NCI-H460 (cell line): ENCODE measurements at places on chromosomes 1 and 21. TPM values are rescaled to one million over a fixed set of nuclear protein-coding genes. Genes with fewer than 3 reads are reported as not detected.

- DNase-seq = peak; percentile 53
These were observed 44.2 kb downstream of the PRRX1 start for GRCh38 chr1:170707959-170708655.

CD1B gene
- not detected in 2 replicates for total RNA-seq

GRCh38 chr1:1763657-1764621, 14.3 kb downstream of the NADK start:
- DNase-seq = peak; percentile 86

DNA sequence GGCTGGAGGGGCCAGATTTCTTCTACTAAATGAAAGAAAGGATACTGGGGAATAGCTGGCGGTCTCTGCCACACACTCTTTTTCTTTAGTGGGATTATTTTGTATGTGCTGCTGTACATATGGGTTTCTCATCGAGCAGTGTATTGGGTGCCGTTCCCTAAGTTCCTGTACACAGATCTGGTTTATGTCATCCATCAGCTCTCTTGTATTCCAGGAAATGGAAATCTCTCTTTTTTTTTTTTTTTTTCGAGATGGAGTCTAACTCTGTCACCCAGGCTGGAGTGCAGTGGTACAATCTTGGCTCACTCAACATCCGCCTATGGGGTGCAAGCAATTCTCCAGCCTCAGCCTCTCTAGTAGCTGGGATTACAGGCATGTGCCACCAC, 27.0 kb upstream of the NID1 start:
- no peak for DNase-seq

GRCh38 chr1:53627031-53627430, 111.9 kb downstream of the GLIS1 start:
- DNase-seq = no peak

S100B gene
- not detected in 2 replicates for total RNA-seq

GRCh38 chr1:208565756-208566440, 321.7 kb upstream of the PLXNA2 start:
- DNase-seq = no peak

PUM1 gene
- total RNA-seq = 40.2 and 43.8 TPM in 2 replicates

CLCNKA gene
- total RNA-seq = not detected in 2 replicates

GRCh38 chr1:203569490-203570318, 56.9 kb upstream of the ATP2B4 start:
- DNase-seq = no peak

PTPN14 gene
- total RNA-seq = 58.3 and 59.1 TPM in 2 replicates

- DNase-seq = no peak
These were observed 43.4 kb upstream of the GJB5 start for GRCh38 chr1:34711485-34711884.

GRCh38 chr1:154865442-154866256, 4.4 kb downstream of the KCNN3 start:
- DNase-seq = no peak

- DNase-seq = no peak
These were observed 29.9 kb upstream of the CTBS start for GRCh38 chr1:84603941-84604830.

DNA sequence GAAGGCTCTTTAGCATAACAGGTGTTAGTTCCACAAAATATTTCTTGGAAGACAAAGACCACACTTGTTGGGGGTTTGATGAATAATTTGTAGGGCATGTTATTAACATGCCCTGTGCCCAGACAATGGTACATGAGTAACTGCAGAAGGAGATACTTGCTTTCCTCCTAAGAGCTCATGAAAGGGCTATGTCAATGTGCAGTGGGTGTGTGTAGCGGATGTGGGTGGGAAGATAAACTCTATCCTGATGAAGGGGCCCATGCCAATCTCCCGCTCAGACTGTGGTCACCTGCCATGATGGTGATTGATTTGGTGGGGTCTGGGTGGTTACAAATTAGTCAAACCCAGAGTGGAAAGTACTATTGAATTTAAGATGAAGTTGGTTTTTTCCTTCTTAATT, 69.8 kb upstream of the DNAH14 start:
- DNase-seq = no peak

C1orf94 gene
- total RNA-seq = not detected in 2 replicates

GRCh38 chr1:87017998-87018672, 103.7 kb downstream of the HS2ST1 start:
- no peak for DNase-seq

DNA sequence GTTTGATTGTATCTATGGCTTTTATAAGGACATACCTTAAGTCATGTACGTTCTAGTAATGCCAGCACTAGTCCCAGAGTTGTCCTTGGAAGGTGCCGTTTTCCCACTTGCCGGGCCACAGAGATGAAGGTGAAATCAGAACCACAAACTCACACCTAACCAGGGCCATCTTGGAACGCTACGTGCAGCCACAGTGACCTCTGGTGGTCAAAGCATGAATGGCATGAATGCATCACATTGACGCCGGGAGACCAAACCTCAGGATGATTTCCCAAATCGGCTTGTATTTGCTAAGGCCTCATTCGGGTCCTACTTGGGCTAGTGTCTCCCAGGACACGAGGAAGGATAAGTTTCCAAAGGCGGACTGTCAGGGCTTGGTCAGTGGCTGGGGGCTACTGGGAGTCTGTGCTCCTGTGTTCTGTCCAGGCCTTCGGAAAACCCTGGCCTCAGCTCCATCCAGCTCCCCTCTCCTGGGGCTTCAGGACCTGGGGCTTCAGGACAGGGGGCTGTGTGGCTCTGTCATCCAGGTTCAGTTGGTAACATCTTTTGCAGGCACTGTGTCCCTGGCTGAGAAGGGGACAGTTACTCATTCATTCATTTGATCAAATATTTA, 260.5 kb downstream of the PRDM2 start:
- peak; percentile 57 for DNase-seq

DNA sequence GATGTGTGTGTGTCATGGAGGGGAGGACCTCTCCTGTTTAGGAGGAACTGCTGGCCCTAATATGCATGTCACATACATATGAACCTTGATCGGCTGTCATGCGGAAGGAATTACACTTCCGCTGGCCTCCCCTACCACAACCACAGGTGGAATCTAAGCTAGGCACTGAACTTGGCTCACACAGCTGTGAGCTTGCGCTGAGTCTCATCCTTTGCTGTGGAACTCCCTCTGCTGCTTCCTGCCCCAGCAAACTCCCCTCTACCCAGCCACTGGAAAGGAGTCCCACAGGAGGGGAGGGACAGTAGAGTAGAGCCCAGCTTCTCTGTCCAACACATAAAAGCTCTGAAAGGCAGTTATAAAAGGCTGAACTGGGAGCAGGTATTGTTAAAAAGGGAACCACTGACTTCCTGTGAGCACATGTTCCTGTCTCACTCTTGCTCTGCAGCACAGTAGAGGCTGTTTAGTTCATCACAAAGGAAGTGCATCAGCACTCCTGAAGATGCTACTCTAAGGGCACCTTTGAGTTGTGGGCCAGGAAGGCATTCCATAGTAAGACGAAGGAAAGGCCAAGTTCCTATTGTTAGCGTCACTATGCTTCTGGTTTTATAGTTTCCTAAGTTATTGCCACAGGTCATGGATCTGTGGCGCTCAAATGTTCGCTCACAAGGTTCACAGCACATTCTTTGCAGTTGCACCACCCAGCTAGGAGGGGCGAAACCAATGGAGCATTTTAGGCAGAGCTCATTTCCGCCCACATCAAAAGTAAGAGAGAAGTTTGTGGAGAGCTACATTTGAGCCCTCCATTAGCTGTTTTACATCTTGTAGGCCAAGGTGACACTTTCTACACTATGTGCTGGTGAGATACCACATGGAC, 17.7 kb upstream of the PTPRC start:
- DNase-seq = no peak

DNA sequence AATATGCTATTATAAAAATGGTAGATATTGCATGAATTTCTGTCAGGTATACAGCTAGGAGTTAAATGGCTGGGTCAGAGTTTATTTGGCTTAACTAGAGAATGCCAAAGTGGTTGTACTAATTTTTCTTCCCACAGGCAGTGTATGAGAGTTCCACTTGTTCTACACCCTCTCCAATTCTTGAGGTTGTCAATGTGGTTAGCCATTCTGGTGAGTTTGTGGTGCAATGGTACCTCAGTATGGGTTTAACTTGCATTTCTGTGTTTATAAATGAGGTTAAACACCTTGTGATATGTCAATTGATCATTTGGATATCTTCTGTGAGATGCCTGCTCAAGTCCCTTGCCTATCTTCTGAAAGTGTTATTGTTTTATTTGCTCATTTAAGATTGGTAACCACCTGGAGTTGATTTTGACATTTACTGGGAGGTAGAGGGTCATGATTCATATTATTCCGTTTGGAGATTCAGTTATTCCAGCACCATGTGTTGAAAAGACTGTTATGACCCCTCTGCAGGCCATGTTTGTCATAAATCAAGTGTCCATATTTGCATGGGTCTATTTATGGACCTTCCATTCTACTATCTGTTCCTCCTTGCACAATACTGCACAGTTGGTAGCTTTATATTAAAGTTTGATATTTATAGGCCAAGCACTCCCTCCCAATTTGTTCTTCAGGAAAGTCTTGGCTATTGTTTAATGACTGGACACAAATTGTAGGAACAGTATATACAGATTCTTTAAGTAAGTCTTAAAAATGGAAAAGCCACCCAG, 5.8 kb downstream of the FALEC start:
- DNase-seq = no peak

SELL gene
- total RNA-seq = not detected in 2 replicates

DNA sequence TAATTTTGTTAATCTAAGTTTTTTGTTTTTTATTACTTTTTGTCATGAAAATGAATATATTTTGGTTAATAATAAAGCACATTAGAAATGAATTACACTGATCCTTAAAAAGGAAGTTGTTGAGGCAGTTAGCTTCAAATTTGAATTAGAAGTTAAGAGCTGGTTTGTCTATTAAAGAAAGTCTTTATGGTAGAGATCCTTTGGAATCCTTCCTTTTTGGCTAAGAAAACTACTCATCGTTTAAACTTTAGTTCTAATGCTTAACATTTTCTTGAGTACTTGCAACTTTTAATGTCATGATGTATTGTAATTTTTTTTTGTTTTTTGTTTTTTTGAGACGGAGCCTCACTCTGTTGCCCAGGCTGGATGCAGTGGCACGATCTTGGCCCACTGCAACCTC, 2.4 kb downstream of the PTBP2 start:
- no peak for DNase-seq

KRTAP19-3 gene
- total RNA-seq = not detected in 2 replicates

GRCh38 chr1:11784256-11784992, 21.3 kb downstream of the MTHFR start:
- DNase-seq = no peak
